Thymus (tissue), 14 donors: ENCODE measurements at places on chromosomes 3 and 15. TPM values are rescaled to one million over a fixed set of nuclear protein-coding genes. Genes with fewer than 3 reads are reported as not detected.
A peak's percentile ranks its signal among the peaks of the same experiment; 100 is the strongest.

- no peak for DNase-seq
Observed at GRCh38 chr3:150179330-150179729, 208.6 kb upstream of the PFN2 start.

GRCh38 chr3:138359919-138360868 is 11.8 kb downstream of the MRAS start:
- no peak for DNase-seq

DNA sequence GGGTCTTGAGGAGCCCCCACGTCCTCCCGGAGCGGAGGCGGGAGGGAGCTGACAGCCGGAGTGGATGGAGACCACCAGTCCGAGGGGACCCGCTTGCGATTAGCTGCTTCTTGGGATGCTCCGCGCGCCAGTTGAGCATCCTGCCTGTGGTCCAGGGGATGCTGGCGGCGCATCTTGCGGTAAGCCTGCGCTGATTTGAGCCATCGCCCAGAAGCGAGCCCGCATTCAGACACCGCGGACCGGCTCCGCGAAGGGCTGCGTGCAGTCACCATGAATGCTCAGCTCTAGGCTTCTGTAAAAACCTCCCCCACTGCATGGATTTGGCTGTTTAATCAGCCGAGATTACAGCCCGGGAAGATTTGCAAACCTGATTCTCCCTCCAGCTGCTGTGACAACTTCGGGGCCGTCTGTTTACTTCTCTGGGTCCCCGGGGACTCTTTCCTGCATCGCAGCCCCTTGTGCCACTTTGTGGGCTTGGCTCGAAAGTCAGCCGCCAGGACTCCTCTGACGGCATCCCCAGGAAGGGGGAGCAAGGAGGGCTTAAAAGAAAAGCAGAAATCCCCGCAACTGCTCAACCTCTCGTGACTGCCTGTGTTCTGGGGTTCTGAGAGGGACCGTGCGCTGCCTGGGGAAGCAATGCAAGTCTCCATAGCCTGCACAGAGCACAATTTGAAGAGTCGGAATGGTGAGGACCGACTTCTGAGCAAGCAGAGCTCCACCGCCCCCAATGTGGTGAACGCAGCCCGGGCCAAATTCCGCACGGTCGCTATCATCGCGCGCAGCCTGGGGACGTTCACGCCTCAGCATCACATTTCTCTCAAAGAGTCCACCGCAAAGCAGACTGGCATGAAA is 171.1 kb downstream of the KCNAB1 start:
- no peak for DNase-seq

GRCh38 chr15:52733696-52734255 is 54.6 kb upstream of the ATOSA start:
- DNase-seq, result no peak

- no peak for DNase-seq
Observed at GRCh38 chr15:48336940-48337339, 5.7 kb downstream of the DUT start.

DNA sequence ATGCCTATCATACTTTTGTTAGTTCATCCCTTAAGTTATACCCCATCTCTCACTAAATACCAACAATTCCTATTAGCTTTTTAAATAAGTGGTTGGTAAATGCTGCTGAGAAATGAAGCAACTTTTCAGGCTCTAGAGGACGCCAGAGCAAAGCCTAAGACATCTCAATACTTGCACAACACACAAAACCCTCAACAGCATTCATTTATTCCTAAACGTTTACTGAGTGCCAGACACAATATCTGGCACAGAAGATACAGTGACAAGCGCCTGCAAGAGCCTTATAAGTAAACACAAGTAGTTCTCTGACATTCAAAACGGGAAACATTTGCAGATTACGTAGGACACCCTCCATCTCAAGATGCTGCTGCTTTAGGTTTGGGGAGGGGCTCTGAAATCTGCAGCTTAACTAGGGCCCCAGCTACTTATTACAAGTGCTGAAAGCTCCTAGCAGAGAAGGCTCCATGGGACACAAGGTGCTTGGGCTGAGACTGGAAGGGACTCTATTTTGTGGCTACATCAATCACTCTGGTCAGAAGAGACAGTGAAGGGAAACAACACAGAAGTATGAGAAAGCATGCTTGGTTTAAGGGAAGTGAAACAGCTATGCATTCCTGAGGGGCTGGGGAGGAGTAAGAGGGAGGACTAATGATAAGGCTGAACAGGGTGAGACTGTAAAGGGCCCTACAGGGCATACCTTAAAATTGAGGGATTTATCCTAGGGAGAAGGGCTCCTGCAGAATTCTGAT is 311.3 kb downstream of the PLCL2 start:
- DNase-seq, result no peak

- no peak for DNase-seq
Observed at GRCh38 chr15:77985931-77986480, 91.5 kb downstream of the TBC1D2B start.

DNA sequence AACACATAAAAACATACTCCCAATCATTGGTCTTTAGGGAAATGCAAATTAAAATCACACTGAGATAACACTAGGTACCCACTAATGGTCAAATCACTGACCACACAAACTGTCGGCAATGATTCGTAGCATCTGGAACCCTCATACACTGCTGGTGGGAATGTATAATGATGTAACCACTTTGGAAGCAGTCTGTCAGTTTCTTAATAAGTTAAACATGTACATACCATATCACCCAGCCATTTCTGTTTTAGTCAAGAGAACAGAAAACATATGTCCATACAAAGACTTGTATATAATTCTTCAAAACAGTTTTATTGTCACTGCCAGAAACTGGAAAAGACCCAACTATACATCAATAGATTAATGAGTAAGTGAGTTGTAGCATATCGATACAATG is 63.3 kb upstream of the LRRC3B start:
- DNase-seq, result no peak

DNA sequence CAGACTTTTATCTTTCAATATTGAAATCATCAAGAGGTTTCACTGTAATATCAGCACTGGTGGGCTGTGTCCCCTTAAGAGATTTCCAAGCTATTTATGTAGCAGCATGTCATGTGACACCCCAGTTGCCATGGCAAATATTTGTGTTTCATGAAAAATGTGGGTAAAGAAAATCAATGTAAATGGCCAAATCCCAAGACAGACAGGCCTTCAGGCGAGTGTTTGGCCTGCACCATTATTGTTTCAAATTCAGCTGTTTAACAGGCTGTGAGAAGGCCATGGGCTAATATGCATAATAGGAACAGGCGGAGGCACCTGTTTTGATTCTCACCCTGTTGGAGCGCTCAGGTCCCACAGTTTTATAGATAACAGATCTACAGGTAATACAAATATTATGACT is 104.2 kb downstream of the IQCH start:
- no peak for DNase-seq

DNA sequence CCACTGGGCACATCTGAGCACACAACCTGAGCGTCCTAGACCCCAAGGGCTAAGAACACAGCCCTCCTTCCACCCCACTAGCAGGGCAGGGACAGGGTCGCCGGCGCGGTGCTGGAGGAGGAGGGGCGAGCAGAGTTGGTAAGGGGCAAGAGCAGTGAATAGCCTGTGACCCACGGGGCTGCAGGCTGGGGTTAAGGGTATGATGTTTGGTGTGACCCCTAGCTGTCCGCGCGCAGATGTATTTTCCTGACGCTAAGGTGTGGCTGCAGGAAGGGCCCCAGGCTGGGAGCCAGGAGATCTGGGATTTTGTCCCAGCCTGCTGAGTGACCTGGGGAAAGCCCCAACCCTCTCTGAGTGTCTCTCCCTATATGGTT is 1.3 kb upstream of the C15orf39 start:
- no peak for DNase-seq

GRCh38 chr3:28286595-28286994 is 45.2 kb downstream of the CMC1 start:
- peak; percentile 59 for DNase-seq

GRCh38 chr3:66904831-66905493 is 93.1 kb upstream of the KBTBD8 start:
- no peak for DNase-seq

DNA sequence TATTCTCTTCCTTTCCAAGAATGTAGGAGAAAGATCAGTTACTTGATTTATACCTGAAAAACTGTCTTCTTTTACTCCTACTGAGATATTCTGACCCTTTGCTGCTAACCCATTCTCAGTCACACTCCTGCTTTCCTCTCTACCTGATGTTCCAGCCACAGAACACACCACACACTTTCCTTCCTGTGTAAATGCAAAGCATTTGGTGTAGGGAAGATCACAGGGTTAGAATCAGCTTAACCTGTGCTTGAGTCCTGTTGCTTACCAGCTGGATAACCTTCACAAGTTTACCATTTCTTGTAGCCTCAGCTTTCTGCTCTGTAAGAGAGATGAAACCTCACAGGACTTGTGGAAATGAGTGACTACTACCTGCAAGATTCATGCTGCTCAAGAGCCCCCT is 489.8 kb upstream of the GOLIM4 start:
- no peak for DNase-seq

DNA sequence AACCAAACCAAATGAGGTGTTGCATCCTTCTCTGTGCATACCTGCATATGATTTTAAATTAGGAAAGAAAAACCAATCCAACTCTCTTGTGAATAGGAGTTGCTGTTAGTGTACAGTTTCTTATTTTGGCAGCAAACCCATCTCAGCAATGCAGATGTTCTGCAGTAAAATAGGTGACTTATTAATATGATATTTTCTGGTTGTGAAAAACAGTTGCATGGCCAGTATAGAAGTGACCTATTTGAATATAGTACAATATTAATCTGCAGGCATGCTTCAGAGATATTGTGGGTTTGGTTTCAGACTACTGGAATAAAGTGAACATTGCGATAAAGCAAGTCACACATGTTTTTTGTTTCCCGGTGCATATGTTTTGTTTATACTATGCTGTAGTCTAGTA is 42.2 kb downstream of the AKAP13 start:
- DNase-seq, result no peak

DNA sequence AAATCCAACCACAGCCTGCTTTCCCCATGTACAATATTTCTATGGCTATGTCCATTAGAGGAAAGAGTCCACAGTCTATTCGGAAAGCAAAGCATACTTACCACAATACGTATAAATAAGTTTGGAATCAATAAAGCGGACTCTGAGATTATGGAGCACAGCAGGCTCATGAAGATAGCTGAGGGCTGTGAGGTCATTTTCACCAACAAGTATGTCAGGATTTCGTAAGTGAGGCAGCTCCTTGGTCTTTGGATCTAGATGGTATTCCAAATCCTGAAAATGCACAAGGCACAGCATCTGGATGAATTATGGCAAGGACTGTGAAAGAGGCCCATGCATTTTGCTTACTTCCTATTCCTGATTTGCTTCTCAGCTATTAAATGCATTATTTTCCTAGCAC is 100.4 kb downstream of the MYO5A start:
- DNase-seq, result no peak

- DNase-seq, result no peak
Observed at GRCh38 chr15:62653122-62653521, 389.4 kb upstream of the TPM1 start.

DNA sequence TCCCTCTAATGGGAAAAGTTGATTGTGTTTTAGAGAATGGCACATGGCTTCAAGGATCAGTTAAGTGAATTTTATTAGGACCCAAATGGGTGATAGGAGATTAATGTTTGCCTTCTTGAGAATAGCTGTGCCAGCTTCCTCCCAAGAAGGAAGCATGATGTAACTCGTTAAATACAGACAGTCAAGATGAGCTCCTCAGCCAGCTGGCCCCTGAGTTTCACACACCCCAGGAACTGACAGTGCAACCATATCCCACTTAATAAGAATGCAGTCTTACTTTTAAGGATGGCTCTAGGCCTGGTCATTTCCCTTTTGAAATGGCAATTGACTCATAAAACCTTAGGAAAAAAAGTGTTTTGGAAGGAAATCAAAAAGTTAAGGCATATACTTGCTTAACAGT is 472.8 kb upstream of the KCNMB2 start:
- DNase-seq, result no peak

DNA sequence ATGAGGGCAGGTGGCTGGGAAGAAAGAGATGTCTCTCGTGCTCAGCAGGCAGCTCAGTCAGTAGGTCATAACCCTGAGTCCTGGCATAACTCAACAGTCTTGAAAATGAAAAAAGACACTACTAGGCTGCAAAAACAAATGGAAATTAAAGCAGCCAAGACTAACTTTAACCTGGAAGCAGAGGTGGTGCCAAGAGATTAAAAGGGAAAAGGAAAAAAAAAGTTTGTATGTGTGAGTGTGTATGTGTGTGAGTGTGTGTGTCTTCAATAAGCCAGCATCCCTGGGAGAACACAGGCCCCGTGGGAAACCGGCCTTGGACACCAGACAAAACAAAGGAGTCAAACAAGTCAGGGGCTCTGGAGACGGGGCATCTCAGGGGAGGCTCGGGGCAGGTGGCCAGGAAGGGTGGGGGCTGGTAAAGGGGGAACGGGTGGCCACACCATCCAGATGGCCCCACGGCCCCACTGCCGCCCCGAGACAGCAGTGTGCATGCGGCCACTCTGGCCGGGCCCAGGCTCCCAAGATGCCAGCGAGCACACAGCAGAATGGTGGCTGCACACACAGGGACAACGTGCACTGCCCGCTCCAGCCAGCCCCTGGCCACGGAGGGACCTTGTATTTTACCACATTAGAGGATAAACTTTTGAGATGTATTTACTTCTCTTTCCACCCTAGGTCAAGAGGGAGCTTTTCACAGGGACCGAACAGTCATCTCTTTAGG is 23.8 kb downstream of the CYFIP1 start:
- no peak for DNase-seq

GRCh38 chr3:5757213-5757804 is 569.8 kb downstream of the EDEM1 start:
- no peak for DNase-seq

GRCh38 chr15:45449916-45450867 is 71.8 kb upstream of the GATM start:
- DNase-seq, result no peak

GRCh38 chr3:168628549-168628948 is 532.8 kb upstream of the GOLIM4 start:
- DNase-seq, result no peak

- DNase-seq, result no peak
Observed at GRCh38 chr15:88400591-88401250, 66.5 kb downstream of the MRPL46 start.

Gene ROBO2
- total RNA-seq, result 9.3 TPM

Gene EAF2
- 13.6 TPM for total RNA-seq

Gene GREM1
- 0.14 TPM for total RNA-seq

Gene UBXN7
- 10.9 TPM for total RNA-seq

Gene CYFIP1
- total RNA-seq, result 19.6 TPM

Gene CHRD
- 0.24 TPM for total RNA-seq

Gene ZBED2
- 52.2 TPM for total RNA-seq

Gene AGTR1
- 0.61 TPM for total RNA-seq

Gene ATP13A4
- 0.80 TPM for total RNA-seq

Gene GP5
- 0.14 TPM for total RNA-seq

Gene A4GNT
- total RNA-seq, result 0.05 TPM

Gene MED12L
- 1.7 TPM for total RNA-seq
